ENCODE measurements at places on chromosomes 1 and 21.

DNA sequence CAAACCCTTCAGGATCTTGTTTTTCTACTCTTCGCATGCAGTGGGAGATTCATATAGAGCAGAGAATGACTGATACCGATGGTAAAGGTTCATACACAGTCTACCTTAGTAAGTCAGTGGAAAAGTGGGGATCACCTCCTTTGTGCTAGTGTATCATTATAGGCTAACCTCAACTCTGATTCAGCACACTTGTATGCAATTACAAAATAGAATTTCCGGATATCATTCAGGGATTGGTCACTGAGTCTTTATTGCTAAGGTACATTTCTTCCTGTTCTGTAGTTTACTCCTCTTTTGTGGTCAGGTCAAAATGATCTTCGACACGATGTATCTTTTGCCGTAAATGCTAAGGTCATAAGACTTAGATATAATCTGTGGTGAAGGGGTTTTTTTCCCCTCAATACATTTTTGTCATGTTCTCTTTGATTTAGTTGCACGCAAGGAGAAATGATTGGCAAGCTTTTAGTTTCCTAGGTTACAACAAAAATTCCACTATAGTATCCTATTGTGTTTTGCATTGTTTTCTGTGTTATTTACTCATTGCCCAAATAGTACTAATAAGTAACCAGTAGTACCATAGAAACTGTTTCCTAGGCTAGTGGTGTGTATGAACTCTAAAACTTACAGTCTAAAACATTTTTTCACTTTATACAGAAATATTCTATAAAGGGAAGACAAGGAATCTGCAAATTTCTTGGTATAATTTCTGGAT, 35.7 kb upstream of the PLA2G4A start:
- DNase-seq, result peak; percentile 81

DNA sequence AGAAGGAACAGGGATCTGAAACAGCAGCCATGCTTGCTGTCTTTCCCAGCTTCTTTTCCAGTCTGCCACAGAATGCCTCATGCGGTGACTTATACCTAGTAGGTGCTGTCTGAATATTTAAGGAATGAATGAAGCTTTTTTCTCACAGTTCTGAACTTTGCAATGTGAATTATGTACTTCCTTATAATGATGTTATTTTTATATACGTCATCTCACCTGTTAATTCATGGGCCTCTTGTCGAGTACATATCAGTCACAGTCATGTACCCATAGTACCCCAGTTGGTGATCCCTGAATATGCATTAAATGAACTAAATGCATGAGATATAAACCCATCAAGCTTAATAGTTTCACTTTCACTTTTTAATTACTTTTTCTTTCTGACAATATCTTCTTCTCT, 132.7 kb downstream of the NTNG1 start:
- peak; percentile 40 for DNase-seq

DNA sequence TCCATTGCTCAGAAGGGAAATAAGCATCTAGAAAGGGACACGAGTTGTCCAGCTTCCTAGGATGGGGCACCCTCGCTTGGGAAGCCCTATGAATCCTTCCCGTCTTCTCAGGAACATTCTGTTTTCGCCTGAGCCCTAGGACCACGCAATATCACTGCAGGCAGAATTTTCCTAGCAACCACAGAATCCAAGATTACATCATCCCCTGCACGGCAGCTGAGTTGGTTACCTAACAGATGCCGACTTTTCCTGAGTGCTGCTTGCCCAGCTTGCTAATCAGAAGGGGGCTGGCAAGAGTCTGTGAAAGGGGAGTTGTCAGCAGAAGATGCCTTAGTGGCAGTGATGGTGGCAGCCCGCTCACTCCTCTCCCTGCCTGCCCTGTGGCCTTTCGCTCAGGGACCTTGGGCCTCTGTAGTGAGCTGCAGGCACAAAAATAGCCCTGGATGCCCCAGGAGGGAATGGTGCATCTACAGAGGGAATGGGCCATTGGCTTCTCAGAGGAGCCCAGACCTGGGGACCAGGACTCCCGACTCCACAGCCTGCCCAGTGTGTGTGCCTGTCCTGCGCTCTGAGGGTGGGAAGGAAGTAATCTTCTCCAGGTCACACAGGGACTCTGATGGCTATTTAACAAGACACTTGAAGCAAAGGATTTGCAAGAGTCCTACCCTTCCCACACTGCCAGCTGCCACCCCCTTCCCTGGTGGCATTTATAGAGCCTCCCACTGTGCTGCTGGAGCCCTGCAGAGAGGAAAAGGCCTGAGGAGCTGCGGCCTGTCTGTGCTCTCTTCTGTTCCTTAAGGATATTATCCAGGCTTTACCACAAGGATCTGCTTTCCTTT, 28.9 kb upstream of the CLSTN1 start:
- DNase-seq, result peak; percentile 84

GRCh38 chr1:51744506-51745303, 127.8 kb downstream of the OSBPL9 start:
- DNase-seq, result no peak

DNA sequence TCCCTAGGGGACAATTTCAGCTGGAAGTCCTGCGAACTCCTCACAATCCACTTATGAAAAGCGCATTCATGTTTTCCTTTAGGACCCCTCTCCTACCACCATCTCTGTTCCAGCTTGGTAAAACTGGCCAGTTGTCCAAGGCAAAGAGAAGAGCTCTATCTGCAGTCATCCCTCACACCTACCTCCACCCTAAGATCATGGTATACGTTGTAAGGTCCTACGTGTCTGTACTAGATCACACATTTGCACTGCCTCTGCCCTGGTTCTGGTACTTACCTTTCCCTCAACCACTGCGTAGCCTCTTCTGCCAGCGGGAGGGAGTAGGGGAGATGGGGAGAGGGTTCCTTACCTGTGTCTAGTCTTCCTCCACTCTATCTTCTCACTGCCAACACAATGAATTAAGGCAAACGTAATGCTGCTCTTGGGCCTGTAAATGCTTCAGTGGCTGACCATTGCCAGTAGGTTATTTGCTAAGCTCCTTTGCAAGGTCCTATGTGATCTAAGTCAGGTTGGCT, 739 bp upstream of the NUP133 start:
- DNase-seq, result peak; percentile 10

DNA sequence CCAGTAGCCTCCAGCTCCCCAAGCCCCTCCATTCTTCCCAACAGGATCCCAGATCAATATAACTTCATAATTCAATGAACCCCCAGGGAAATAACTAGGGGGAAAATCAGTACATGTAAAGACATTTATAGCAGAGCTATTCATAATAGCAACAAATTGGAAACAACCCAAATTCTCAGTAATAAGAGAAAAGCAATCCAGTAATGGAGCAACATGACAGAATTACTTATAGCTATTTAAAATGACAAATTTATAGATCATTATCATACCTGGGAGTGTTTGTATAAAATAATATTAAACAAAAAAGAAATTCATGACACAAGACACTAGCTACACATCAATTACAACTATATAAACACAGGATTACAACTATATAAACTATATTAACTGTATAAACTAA, 20.2 kb downstream of the PLEKHA6 start:
- no peak for DNase-seq

GRCh38 chr1:181478306-181478705, 5.0 kb upstream of the CACNA1E start:
- no peak for DNase-seq

DNA sequence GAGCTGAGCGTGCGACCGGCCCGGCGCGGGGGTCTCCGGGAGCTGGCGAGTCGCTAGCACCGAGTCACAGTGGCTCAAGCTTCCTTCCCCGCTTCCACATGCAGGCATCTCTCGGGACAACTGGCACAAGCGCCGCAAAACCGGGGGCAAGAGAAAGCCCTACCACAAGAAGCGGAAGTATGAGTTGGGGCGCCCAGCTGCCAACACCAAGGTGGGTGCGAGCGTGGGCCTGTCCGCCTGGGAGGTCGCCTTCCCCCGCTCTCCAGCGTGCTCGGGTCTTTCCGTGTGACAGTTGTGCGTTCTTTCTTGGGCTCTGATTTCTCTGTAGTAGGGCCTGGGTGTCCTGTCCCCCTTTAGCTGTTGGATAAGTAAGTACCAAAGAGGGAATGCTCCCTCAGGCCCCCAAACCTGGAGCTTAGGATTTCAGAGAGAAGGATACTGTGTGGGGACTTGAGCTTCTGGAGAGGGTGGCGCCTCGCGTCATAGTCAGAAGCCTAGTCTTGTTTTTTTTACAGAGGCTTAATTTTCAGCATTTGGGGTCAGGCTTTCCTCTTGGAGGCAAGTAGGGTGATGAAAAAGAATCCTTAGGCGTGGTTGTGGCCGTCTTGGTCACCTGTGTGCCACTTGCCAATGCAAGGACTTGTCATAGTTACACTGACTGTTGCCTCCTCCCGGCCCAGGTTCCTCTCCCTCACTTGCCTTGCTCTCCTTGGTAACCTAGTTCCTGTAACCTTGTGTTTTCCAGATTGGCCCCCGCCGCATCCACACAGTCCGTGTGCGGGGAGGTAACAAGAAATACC, 790 bp downstream of the RPS8 start:
- DNase-seq, result peak; percentile 30

DNA sequence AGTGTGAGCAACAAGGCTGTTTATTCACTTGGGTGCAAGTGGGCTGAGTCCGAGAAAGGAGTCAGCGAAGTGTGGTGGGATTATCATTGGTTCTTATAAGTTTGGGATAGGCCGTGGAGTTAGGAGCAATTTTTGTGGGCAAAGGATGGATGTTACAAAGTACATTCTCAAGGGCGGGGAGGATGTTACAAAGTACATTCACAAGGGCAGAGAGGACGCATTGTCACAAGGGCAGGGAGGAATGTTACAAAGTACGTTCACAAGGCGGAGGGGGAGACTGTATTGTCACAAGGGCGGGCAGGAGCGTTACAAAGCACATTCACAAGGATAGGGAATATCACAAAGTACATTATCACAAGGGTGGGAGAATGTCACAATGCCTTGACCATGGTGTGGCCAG, 5.2 kb upstream of the TMEM183A start:
- DNase-seq, result no peak

DNA sequence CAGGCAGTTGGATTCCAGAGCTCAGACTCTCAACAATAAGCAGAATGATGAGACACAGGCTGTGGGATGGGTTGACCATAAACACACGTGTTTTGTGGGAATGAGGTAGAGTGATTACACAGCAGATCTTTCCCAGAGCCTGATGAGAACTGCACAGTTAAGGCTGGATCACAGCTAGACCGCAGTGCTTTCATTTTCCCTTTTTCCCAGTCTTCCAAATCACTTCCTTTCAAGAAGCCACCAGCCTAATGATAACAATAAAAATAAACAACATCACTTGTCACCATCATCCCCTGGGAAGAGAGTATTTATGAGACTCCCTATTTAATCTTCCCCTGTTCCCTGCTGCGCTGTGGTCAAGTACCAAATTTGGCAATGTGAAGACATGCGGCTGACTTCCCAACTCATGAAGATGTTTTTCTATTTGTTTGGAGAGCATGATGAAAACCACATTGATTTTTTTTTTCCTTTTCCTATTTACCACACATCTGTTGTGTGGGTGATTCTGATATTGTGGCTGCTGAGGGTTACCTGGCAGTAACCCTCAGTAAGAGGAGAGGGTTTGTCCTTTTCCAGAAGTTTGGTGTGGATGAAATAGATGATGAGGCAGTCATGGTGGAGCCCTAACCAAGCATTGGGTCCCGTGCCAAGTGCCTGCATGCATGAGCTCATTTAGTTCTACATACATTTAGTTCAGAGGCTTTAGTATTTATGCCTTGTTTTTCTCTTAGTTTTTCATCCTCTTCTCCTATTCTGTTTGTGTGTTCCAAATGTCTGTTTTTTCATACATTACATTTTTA, 248.9 kb upstream of the HOOK1 start:
- DNase-seq, result no peak

DNA sequence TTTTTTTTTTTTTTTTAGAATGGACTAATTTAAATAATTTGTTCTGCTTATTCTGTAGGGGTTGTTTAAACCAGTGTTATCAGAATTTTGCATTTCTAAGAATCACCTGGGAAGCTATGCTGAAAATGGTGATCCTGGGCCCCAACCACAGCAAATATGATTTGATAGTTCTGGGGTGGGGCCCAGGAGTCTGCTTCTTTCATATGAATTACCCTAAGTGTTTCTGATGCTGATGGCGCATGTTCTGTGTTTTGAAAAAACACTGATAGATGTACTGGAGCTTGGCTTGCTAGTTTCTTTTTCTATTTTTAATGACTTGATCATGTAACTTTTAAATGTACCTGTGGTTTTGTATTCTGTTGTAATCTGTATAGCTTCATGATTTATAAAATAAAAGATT, 89.3 kb downstream of the CDC14A start:
- DNase-seq, result no peak

DNA sequence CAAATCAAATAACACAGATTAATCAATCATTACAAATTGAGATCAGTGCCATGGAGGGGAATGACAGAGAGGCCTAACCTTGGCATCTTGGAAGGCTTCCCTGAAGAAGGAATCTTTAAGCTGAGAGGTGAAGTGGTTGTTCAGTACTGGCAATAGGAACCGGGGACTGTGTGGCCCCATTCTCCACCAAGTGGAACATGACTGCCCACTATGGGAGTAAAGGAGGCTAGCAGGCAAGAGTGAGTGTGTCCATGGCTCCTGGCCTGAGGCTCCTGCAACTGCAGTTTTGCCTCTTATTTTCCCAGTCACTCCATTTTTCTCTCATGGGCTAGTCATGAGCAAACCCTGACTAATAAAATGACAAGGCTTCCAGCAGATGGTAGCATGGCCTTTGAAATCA, 112.2 kb upstream of the GJB5 start:
- peak; percentile 2 for DNase-seq

DNA sequence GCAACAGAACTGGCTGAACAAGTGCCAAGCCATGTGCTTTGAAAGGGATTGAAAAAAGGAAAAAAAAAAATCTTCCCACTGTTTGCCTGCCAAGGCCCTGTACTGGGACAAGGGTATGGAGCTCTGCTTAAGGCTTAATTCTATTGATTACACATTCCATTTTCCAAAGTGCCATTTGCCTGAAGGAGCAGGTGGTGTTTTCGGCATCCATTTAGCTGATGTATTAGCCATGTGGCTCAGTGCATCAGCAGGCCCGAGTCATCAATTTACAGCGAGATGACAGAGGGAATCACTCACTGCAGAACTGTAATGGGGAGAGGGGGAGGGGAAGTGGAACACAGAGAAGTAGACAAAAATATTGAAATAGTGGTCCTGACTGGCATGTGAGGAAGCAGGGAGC, 144.2 kb upstream of the BEND5 start:
- DNase-seq, result no peak

GRCh38 chr1:178749581-178750166, 24.6 kb downstream of the RALGPS2 start:
- peak; percentile 24 for DNase-seq

DNA sequence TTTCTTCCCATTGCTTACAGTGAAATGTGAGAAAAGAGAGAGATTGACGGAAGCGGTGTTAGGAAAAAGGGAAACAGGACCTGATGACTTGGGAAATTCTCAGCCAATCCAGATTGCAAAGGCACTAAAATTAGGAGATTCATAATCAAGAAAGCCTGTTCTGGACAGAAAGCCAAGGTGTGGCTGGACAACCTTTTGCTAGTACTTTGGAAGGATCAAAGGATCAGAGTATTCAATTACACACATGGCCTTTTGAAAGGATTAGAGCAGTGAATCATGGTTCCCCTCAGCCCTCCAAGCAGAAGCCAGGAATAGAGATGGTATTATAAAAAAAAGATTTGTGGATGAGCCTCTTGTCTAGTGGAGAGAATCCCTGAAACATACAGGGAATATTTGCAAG, 669.8 kb upstream of the ADAMTS5 start:
- DNase-seq, result no peak

- no peak for DNase-seq
Observed at GRCh38 chr1:8835941-8836643, 18.7 kb upstream of the RERE start.
